Osteoblast (primary cell): ENCODE measurements at places on chromosomes 5 and 9.

- DNase-seq: peak; percentile 73
These were observed 159.5 kb downstream of the GNA14 start for GRCh38 chr9:77488439-77489126.

DNA sequence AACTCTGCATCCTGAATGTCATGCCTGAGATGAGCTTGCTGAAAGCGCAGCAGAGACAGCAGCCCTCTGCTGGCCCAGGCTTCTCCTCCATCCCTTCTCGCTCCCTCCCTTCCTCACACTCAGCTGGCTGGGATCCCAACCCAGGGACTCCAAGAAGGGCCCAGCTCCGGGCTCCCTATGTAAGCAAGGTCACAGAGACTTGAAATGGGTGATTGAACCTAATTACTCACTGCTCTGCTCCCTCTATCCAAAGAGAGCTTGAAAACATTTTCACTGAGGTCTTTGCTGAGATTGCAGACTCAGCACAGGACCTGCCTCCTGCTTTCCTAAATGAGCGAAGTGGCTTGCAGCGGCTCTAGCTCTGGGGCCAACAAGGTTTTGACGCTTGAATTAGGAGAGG lies 42.8 kb downstream of the RAPGEF1 start:
- DNase-seq: no peak

DNA sequence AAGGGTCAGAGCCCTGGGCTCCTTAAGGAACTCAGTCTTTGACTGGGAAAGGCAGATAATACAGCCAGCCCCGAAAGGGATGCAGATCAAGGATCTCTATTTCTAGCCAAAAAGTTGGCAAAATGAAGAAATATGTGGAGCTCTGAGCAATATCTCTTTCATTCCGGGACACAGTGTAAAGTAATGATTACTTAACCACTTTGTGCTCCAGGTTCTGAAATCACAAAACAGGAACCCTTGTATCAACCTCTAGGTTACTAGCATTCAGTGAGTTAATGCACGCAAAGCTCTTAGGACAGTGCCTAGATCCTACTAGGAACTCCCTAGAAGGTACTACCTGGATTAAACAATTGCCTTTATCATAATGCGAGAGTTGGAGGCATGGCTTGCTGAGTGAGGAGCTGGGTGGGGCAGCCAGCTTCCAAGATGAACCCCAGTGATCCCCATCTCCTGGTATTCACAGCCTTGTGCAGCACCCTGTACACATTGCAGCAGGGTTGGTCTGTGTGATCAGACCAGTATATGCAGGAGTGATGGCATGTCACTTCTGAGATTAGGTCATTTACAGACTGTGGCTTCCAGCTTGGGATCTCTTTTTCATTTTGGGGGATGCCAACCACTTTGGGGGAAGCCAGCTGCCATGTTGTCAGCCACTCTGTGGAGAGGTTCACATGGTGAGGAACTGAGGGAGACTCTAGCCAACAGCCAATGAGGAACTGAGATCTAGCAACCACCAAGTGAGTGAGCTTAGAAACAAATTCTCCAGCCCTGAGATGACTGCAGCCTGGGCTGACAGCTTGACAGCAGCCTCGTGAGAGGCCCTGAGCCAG lies 103.1 kb upstream of the SLC44A1 start:
- DNase-seq: peak; percentile 50

- no peak for DNase-seq
These were observed 138.9 kb downstream of the NTRK2 start for GRCh38 chr9:84808416-84808815.

- DNase-seq: no peak
These were observed 209.6 kb downstream of the MAST4 start for GRCh38 chr5:66805514-66806430.

GRCh38 chr9:79689576-79689975 lies 117.8 kb downstream of the TLE4 start:
- DNase-seq: no peak

- no peak for DNase-seq
These were observed 605.1 kb downstream of the PSAT1 start for GRCh38 chr9:78902051-78902450.

DNA sequence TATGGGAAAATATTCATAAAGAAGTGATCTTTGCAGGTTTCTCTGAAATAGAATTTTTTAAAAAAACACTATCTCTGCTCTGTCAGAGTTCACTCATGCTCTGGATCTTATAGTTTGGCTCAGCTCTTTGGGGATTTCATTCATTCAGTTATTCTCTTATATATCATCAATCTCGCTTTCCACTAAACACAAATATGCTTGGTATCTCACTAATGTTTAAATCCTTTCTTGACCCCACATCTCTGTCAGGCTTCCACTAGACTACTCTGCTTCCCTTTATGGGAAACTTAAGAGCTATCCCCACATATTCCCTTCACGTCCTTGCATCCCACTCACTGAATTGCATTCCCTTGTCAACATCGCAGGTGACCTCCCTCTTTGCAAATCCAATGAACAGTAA lies 396.1 kb downstream of the ENC1 start:
- peak; percentile 35 for DNase-seq
